ENCODE measurements at places on chromosomes 1 and 21. TPM values are rescaled to one million over a fixed set of nuclear protein-coding genes. Genes with fewer than 3 reads are reported as not detected.

DNA sequence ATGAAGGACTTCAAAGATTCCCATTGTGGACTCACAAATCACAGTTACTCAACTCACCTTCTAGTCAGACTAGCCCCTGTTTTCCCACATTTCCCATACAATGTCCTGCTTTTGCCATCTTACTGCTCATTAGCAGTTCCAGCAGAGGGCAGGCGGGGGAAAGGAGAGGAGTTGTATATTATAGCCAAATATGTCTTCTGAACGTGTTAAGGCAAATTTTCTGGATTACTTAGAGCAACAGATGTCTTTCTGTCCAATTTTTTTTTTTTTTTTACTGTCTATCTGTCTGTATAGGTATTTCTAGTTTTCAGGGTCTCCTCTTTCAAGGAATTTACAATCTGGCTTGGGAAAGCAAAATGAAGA lies 29.9 kb upstream of the DDAH1 start:
- no peak overlapping the region for H3K27ac ChIP-seq
- H3K4me3 ChIP-seq = no peak overlapping the region
- no peaks in the 10 kb centered on the region for H3K4me1 ChIP-seq
- H3K27me3 ChIP-seq = peaks cover 8% of the 10 kb centered on the region
- H3K36me3 ChIP-seq = no peaks in the 10 kb centered on the region
- DNase-seq = no peak

GRCh38 chr1:185939142-185939541 lies 205.0 kb downstream of the HMCN1 start:
- no peaks in the 10 kb centered on the region for H3K4me1 ChIP-seq
- H3K27me3 ChIP-seq = no peaks in the 10 kb centered on the region
- H3K4me3 ChIP-seq = no peak overlapping the region
- no peak overlapping the region for H3K27ac ChIP-seq

Gene PRDM2
- 42.6 TPM for polyA plus RNA-seq

Gene AMPD1
- polyA plus RNA-seq = not detected

DNA sequence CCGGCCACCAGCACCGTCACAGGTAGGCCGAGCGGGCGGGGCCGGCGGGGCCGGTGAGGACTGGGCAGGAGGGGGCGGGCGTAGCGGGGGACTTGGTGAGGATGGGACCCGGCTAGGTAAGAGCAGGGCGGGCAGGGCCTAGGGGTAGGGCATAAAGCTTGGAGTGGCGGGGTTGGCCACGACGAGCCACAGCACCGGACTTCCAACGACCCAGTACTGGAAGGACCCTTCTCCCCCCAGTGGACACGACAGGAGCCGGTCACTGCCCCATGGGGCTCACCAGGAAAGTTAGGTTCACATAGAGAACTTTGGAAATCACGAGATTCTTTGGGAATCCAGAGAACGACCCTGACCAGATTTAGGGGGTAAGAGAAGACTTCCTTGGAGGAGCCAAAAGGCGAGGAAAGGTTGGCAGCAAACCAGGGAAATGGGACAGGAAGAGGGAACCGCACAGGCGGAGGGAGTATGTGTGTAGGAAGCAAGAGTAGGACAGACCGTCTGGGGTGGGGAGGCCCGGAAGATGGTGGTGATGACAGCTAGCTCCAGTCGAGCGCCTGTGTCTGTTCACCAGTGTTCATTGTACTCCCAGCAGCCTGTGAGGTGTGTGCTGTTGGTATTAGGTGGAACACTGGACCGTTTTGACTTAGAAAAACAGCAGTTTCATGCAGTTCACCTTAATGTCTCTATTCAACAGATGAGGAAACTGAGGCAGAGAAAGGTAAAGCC lies 20.4 kb downstream of the ZNF362 start:
- H3K36me3 ChIP-seq = peaks cover 24% of the 10 kb centered on the region
- no peak for DNase-seq
- H3K4me3 ChIP-seq = no peak overlapping the region
- peaks cover 18% of the 10 kb centered on the region for H3K4me1 ChIP-seq
